SJSA1 (cell line): ENCODE measurements at places on chromosomes 3 and 15. TPM values are rescaled to one million over a fixed set of nuclear protein-coding genes. Genes with fewer than 3 reads are reported as not detected.

DNA sequence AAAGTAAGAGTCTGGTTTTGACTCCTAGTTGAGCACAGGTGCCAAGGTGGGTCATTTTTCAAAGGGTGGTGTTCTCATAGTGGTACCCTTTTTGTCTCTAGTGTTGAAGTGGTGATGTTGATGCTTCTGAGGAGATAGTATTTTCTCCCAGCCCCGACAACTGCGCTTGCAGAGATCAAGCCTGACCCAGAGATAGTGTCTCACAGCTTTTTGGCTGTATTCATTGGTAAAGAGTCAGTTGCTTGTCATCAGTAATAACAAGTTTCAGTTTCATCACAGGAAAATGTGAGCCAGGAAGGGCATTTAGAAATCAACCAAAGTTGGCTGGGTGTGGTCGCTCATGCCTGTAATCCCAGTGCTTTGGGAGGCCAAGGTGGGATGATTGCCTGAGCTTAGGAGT, 139.3 kb downstream of the NFKBIZ start:
- DNase-seq, result no peak

- DNase-seq, result no peak
These were observed 267.9 kb downstream of the BBX start for GRCh38 chr3:107790612-107791011.

- DNase-seq, result no peak
These were observed 301.2 kb upstream of the PROK2 start for GRCh38 chr3:72086042-72086742.

- DNase-seq, result no peak
These were observed 132.8 kb upstream of the ZPLD1 start for GRCh38 chr3:102302020-102302419.

The TRAIP gene
- total RNA-seq, result 3.0 and 9.3 TPM in 2 replicates

DNA sequence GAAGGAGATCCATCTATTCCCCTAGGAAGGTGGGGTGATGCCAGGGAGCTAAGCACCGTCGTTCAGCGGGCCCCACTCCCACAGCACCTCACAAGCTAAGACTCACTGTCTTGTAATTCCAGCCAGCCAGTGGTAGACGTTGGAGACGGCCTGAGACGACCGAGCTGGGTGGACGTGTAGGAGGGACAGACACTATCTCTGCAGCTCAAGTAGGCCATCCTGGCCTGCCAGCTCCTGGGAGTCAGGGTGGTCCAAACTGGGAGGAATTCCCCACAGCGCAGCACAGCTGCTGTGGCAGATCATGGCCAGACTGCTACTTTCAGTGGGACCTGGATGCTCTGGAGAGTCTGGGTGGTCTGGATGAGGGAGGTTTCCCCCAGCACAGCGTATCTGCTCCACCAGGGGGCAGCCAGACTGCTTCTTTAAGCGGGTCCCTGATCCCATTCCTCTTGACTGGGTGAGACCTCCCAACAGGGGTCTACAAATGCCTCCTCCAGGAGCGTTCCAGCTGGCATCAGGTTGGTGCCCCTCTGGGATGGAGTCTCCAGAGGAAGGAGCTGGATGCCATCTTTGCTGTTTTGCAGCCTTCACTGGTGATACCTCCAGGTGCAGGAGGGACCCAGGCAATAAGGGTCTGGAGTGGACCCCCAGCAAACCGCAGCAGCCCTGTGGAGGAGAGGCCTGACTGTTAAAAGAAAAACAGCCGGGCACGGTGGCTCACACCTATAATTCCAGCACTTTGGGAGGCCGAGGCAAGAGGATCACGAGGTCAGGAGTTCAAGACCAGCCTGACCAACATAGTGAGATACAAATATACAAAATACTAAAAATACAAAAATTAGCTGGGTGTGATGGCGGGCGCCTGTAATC, 27.6 kb downstream of the GNB5 start:
- DNase-seq, result peak; percentile 97

- DNase-seq, result no peak
These were observed 104.9 kb downstream of the AQP9 start for GRCh38 chr15:58243070-58243469.

The TM4SF1 gene
- total RNA-seq, result 117 and 140 TPM in 2 replicates
